T-helper 2 cell treated with Interferon-gamma antibody and Interleukin-4, amounts not matched to agents 100 ng/mL and 5 ng/mL, for 36 hours (primary cell): ENCODE measurements at places on chromosomes 2 and 18. TPM values are rescaled to one million over a fixed set of nuclear protein-coding genes. Genes with fewer than 3 reads are reported as not detected.

The LOXHD1 gene
- not detected in 2 replicates for total RNA-seq

The CHRNG gene
- not detected in 2 replicates for total RNA-seq

The ANKRD62 gene
- total RNA-seq: not detected in 2 replicates

The MBD1 gene
- 95.6 and 104 TPM in 2 replicates for total RNA-seq

The CAPN14 gene
- 0.20 and 0.27 TPM in 2 replicates for total RNA-seq

The RND3 gene
- total RNA-seq: not detected in 2 replicates

The MAP3K19 gene
- not detected in 2 replicates for total RNA-seq

The GKN1 gene
- not detected in 2 replicates for total RNA-seq

The FBXO41 gene
- 15.4 and 16.2 TPM in 2 replicates for total RNA-seq

The GAREM1 gene
- not detected in 2 replicates for total RNA-seq
